Fibroblast of skin of scalp (primary cell): ENCODE measurements at places on chromosomes 16 and 17.
A peak's percentile ranks its signal among the peaks of the same experiment; 100 is the strongest.

- DNase-seq = no peak
Observed at GRCh38 chr17:41532947-41533570, 5.0 kb upstream of the KRT19 start.

GRCh38 chr16:7397901-7398300 is 65.3 kb downstream of the RBFOX1 start:
- peak; percentile 91 for DNase-seq

GRCh38 chr17:56727876-56728617 is 105.7 kb downstream of the C17orf67 start:
- no peak for DNase-seq

DNA sequence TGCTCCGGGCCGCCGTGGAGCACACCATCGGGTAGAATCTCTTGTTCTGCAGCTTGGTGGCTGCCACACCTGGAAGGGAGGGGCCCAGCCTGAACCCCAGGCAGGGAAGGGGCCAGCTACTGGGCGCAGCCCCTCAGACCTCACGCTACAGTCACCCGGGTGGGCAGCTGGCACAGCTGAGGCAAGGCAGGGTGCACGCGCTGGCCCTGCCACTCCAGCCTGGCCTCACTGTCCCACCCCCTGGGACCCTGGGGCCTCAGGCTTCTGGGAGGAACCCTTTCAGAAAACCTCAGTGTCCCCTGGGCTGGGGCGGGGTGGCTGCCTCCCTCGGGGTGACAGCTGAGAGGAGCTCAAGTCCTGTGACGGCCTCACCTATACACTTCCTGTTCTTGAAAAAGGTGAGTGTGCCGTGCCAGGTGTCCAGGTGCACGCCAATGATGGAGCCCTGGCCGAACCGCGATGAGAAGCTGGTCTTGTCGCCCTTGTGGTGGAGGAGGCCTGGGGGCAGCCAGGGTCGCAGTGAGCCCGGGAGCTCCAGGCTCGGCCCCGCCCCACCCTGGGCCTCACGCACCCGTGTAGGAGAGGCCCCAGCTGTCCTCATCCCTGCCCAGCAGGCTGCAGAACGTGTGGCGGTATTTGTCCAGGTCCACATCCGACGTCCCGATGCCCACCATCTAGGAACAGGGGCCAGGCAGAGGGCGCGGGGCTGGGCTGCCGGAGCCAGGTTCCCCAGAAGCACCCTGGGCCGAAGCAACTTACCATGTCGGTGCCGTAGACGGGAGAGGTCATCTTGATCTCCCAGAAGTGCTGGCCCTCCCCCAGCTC is 4.7 kb upstream of the MRPS34 start:
- DNase-seq = no peak

DNA sequence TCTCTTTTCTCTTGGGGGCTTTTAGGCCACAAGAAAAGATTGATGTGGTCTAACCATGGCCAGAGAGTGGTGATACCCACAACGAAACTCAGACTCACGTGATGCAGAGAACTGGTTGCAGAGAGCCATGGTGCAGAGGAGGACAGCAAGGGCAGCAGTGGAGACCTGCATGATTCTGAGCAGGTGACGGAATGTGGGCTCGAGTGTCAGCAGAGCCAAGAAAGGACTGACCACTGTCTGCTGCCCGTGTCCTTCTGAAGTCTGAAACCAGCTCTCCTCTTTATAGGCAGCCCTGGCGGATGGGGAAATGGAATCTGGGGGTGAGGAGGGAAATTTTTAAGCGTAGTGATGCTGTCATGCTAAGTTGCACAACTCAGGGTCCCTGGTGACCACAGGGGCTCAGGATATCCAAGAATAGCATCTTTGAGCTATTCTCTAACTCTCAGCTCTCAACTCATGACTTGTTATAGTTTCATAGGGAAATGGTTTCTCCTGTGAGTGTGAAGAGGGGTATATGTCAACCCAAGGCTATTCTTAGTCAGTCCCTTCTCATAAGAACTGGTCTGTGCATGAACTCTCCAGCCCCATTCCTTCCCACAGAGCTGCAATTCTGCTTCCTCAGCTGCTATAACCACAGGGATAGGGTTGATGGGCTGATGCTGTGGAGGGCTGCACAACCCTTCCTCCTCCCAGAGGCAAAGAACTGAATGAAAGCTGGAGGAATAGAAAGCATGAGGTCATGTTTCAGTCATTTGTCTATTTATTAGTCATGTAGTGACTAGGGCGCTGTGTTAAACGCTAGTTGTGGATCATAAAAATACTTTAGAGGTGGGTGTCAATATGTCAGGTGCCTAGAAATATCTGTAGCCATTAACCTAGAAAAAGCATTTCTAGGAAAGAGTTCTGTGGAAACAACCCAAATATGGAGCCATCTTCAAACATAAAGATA is at the start of gene CCL3:
Gene CCL3, minus strand, starts transcription at position 256 of the 949 bp plus-strand sequence. Its CDS starts 85 bp downstream, at position 171.
- DNase-seq = no peak

DNA sequence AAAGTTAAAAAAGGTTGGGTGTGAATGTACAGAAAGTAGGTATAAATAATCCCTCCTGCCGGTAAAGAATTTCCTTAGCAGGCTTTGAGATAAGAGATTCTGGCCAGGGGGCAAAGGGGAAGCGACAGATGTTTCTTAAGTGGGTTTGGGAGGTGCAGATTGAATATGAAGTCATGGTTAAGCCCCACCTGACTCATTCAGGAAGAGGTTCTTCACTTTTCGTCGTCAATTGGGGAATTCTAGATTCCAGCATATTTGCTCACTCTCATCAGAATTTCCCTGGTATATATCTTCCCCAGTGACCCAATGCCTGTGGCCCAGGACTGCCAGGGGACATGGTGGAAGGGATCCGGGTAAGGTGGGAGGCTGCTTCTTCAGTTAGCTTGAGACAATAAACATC is 127.8 kb downstream of the CPPED1 start:
- DNase-seq = peak; percentile 24

DNA sequence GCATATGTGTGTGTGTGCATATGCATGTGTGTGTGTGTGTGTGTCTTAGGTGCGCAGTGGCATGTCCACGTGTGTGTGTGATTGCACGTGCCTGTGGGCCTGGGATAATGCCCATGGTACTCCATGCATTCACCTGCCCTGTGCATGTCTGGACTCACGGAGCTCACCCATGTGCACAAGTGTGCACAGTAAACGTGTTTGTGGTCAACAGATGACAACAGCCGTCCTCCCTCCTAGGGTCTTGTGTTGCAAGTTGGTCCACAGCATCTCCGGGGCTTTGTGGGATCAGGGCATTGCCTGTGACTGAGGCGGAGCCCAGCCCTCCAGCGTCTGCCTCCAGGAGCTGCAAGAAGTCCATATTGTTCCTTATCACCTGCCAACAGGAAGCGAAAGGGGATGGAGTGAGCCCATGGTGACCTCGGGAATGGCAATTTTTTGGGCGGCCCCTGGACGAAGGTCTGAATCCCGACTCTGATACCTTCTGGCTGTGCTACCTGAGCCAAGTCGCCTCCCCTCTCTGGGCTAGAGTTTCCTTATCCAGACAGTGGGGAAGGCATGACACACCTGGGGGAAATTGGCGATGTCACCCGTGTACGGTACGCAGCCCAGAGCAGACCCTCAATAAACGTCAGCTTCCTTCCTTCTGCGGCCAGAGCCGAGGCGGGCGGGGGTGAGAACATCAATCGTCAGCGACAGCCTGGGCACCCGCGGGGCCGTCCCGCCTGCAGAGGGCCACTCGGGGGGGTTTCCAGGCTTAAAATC is 47.6 kb downstream of the IL21R start:
- no peak for DNase-seq

GRCh38 chr16:67678354-67679023 is 11.9 kb downstream of the C16orf86 start:
- no peak for DNase-seq

DNA sequence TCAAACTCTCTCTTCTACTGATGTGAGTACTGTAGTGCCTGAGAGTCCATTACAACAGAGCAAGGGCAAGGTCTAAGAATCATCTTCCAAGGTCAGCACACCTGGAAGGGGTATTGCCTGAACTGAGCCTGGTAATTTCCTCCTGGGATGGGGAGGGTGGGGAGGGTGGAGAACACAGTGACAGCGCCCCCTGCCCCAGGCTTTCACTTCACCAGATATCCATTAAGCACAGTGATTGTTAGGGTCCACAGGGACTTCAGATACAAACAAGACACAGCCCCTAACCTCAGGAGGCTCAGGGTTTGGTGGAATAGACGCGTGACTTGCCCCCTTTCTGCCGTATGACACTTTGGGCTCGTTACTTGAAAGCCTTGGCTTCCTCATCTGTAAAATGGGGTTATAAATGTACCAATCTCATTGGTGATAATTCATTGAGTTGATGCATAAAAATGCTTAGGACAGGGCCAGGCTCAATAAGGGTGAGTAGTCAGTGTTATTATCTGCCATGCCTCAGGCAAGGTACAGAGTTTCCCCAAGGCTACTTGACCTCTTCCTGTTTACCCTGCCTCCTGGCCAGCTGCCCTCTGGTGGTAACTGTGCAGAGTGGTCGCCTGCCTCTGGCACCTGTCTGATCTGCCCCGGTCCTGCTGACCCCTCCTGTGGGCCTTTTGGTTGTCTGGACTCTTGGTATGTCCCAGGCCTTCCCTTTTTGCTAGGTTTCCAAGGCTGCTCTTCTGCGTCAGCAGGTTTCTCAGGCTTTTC is 13.1 kb upstream of the BRD7 start:
- no peak for DNase-seq

GRCh38 chr17:72772331-72772821 is 320.1 kb downstream of the SLC39A11 start:
- no peak for DNase-seq

GRCh38 chr16:6891496-6891895 is 441.1 kb upstream of the RBFOX1 start:
- no peak for DNase-seq

DNA sequence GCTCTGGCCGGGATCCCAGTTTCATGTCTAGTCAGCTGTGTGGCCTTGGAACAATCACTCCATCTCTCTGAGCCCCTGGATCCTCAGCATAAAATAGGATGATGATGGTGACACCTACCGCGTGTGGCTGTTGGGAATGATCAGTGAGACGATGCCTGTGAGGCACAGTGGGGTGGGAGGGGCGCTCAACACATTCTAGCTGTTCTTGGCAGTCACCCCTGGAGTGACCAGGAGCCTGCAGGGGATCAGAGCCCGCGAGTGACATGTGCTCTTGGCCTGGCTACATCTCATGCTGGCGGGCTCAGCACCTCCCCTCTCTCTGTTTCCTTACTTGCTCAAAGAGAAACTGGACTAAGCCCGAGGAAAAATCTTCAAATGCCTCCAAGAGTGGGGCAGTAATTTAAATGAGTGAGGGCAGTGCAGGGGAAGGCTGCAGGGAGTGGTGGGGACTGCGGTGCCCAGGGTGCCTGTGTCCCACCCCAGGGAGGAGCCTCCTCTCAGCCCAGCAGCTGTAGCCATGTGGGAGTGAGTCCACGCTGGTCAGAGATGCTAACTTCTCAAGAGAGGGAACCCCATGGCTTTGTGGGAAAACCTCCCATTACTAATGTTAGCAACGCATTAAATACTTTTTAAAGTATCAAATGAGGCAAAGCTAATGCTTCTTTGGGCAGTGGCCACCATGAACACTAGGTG is 23.1 kb upstream of the DOK4 start:
- DNase-seq = no peak

DNA sequence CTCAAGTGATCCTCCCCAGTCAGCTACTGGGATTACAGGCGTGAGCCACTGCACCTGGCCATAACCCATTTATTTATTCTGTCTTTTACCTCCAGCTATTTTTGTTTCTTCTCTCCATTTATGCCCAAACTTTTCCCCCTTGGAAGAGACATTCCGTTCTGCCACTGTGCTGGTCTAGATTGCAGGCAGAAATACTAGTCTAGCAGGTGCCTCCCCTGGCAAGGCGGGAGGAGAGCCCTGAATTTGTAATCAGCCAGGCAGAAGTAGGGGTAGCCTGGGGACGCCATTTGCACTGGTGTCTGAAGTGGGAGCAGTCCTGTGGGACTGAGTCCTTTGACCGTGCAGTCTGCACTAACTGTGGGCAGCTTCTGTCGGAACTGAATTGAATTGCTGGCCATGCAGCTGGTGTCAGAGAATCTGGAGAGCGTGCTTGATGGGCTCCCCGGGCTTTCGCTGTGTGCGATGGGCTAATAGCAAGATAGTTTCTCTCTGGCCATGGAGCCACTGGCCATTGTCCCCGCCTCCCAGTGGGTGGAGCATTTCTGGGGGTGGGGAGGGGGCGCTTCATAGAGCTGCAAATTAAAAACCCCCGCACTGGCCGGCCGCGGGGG is 31.5 kb upstream of the LITAF start:
- DNase-seq = no peak

- no peak for DNase-seq
Observed at GRCh38 chr16:12470311-12471229, 333.1 kb downstream of the CPPED1 start.

- DNase-seq = peak; percentile 65
Observed at GRCh38 chr17:67557921-67558320, 159.8 kb upstream of the NOL11 start.

GRCh38 chr17:13429201-13429600 is 172.5 kb downstream of the HS3ST3A1 start:
- DNase-seq = peak; percentile 82
